ENCODE measurements at places on chromosomes 4 and X. TPM values are rescaled to one million over a fixed set of nuclear protein-coding genes. Genes with fewer than 3 reads are reported as not detected.

Gene LONRF3
- 0.71 TPM for total RNA-seq

Gene NWD2
- not detected for total RNA-seq

Gene TAF7L
- total RNA-seq, result 0.36 TPM

DNA sequence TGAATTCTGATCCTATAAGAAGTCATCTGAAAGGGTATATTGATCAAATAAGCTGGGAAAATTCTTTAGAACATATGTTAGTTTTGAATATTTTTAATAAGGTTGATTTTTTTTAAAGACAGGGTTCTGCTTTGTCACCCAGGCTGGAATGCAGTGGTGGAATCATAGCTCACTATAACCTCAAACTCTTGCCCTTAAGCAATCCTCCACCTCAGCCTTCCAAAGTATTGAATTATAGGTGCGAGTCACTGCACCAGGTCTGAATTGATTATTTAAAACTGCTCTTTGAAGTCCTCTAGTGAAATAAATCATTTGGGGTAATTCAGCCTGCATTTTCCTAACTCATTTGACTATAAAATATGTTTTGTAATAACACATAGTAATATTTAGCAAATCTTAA is 812.3 kb downstream of the PDHA2 start:
- no peak for DNase-seq

GRCh38 chr4:149793459-149793858 is 22.2 kb downstream of the IQCM start:
- DNase-seq, result no peak

DNA sequence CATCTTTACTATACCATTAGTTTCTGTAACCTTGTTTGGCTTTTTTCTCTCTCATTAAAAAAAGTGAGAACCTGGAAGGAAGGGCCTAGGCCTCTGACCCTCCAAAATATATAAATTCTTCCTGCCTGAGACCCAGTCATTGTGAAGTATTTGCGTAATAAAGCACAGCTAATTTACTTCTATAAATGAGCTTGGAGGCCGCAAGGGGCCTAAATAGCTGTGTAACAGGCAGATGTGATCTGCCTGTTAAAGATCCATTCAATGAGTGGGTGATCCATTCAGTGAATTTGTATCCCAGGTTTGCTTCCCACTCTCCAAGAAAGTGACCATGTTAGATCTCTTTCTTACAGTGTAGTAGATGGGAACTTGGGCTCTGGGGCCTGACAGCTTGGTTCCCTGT is 595 bp upstream of the PYURF start:
- no peak for DNase-seq

DNA sequence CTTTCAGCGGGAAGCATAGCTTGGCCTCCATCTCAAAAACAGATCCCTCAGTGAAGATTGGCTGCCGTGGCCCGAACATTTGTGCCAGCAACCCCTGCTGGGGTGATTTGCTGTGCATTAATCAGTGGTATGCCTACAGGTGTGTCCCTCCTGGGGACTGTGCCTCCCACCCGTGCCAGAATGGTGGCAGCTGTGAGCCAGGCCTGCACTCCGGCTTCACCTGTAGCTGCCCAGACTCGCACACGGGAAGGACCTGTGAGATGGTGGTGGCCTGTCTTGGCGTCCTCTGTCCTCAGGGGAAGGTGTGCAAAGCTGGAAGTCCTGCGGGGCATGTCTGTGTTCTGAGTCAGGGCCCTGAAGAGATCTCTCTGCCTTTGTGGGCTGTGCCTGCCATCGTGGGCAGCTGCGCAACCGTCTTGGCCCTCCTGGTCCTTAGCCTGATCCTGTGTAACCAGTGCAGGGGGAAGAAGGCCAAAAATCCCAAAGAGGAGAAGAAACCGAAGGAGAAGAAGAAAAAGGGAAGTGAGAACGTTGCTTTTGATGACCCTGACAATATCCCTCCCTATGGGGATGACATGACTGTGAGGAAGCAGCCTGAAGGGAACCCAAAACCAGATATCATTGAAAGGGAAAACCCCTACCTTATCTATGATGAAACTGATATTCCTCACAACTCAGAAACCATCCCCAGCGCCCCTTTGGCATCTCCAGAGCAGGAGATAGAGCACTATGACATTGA is 175.4 kb downstream of the FAT4 start:
- no peak for DNase-seq

Measured in activated T-helper 1 cell treated with anti-CD3 and anti-CD28 coated beads, Interleukin-12 subunit alpha, Interleukin-12 subunit beta, Interleukin-2, Interleukin-4 antibody, amounts not matched to agents 30 ng/mL and 10 ng/mL and 1 ng/mL, durations not matched to agents 14 hours and 24 hours and 36 hours (primary cell).